Muscle of back (tissue), 13 donors: ENCODE measurements at places on chromosomes 2 and 18. TPM values are rescaled to one million over a fixed set of nuclear protein-coding genes. Genes with fewer than 3 reads are reported as not detected.

- DNase-seq, result no peak
Measured at GRCh38 chr18:79058007-79058406, 11.2 kb upstream of the ATP9B start.

- DNase-seq, result no peak
Measured at GRCh38 chr2:42769583-42770287, 5.8 kb upstream of the OXER1 start.

DNA sequence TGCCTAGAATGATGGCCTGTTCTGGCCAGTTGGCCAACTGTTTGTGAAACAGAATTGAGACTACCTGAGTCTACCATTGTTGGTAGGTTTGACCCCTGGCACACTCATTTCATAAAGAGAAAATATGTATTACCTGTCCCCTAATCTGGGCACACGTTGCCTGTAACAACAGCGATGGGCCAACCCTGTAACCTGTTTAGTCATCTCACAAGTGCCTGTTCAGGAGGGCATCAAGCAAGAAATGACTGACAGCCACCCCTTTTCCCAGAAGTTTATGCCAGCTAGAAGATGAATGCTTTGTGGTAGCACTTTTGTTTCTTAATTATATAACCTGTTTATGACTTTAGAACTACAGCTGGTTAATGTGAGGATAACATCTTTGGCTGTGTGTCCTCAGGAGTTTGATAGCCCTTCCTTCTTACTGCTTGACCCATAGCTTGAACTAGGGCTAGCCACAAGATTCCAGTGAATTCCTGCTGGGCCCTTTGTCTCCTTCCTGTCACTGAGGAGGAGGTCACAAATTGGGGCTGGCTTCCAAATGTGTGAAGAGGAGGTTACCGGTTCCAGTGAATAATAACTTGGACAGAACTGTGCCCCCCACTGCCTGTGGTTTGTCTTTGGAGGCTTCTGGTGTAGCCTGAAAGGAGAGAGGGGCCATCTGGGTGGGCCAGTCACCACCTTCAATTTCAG is 273.9 kb upstream of the EPAS1 start:
- DNase-seq, result no peak

Gene CIB4
- not detected for polyA plus RNA-seq

Gene MBP
- 14.0 TPM for polyA plus RNA-seq

Gene POTEI
- 0.05 TPM for polyA plus RNA-seq

Gene LOXHD1
- polyA plus RNA-seq, result 2.6 TPM

- no peak for DNase-seq
Measured at GRCh38 chr2:45388541-45389100, 222.4 kb downstream of the SRBD1 start.

- DNase-seq, result no peak
Measured at GRCh38 chr2:111127351-111127750, 6.6 kb downstream of the BCL2L11 start.

Gene EVX2
- polyA plus RNA-seq, result not detected

Gene RGPD8
- 2.1 TPM for polyA plus RNA-seq

DNA sequence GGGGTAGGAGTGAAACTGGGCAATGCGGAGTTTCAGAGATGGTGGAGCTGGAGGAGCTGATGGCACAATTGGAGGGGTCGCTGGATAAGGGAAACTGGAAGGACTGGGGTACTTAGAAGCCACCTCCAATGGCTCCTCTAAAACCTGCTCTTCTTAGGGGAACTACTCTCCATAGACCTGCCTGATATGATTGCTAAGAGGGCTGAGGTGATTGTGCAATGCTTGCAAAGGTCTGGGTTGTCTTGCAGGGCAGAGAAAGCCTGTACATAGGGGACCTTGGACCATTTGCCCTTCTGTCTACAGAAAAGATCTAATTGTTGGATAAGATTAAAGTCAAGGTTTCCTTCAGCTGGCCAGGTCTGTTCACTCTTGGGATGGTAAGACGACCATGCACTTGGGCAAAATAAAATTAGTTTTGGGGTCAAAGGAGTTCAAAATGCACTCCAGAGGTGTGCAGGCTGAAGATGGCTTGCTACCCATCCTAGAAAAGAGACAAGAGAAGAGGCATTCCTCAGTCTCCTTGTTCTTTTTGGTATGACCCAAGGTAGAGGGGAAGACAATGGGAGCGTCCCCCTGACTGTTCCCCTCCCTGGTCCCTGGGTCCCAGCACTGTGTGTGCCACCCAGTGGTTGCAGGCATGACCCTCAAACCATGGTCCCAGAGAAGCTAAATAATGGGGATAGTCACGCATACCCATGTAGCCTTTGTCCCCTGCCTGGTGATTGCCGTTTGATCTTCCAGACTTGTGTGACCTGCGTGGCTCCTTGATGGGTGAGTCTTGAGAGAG is 41.1 kb downstream of the STK17B start:
- DNase-seq, result peak; percentile 15

DNA sequence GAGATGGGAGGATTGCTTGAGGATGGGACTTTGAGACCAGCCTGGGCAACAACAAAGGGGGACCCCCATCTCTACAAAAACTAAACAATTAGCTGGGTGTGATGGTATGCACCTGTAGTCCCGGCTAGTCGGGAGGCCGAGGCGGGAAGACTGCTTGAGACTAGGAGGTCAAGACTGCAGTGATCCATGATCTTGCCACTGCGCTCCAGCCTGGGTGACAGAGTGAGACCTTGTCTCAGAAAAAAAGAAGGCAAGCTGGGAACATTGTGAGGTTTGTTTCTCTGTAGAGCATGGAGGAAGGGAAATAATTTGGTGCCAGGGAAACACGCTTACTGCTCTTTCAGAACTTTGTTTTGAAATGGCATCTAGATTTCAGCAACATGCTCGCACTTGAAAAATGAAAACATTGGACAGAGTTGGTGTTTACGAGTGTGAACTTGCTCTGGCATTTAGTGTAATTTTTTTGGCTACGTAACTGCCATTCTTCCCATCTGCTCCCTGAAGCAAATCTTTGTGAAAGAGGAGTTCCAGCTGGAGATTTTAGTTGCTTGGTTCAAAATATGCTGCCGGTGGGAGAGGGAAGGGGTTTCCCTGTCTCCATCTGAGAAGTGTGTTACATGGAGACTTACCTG is 125.6 kb upstream of the DLX2 start:
- no peak for DNase-seq

Gene CCDC141
- 53.2 TPM for polyA plus RNA-seq

GRCh38 chr2:119013671-119014070 is 71.7 kb downstream of the MARCO start:
- DNase-seq, result no peak

DNA sequence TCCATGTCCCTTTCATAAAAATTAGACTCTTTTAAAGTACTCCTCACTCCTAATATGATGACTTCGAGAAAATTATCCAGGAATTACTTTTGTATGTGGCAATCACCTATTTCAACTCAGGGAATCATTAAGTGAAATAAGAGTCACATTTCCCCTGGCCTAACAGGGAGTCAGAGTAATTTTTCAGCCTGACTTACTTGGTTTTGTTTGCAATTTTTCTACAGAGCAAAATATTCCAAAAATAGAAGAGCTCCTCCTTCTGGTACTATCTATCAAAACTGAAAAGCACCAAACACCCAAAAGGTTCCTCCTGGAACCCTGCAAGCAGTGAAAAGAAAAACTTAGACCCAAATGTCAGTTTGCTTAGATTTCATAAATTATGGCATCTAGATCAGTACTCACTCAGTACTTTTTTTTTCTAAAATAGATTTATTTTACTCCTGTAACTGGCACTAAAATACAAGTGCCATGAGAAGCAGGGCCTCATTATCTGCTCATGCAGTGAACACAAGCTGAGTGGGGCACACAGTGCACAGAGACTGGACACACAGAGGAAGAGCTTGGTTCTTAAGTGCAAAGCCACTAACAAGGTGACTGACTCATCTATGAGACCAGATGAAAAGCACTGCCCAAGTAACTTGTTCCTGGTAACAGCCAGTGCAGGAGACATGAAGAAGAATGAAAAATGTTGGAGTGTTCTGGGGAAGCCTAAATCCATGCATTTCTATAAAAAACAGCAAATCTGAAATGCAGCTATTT is 28.7 kb downstream of the ACAA2 start:
- no peak for DNase-seq

Gene WNT10A
- 0.08 TPM for polyA plus RNA-seq

DNA sequence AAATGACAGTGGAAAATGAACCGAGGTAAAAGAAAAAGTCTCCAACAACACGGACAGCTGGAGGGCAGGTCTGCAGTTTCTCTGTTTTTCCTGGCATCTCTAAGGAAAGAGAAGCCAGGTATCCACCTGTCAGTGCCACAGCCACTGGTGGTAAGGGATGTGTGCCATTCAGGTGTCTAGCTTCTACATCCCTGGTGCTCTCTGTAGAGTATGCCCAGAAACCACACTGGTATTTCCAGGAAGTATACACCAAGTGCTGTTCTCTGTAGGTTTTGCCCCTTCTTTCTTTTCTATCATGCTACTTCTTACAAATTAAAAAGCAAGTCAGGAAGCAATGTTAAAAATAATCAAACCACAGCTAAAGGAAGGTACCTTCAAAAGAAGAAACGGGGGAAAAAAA is 7.6 kb upstream of the AGFG1 start:
- DNase-seq, result no peak

GRCh38 chr18:61209801-61210200 is 123.4 kb upstream of the CDH20 start:
- DNase-seq, result no peak
